H1 (cell line): ENCODE measurements at places on chromosomes 6 and 20.

GRCh38 chr6:24744911-24745310 lies 26.0 kb upstream of the C6orf62 start:
- no peak for DNase-seq

- peak; percentile 47 for DNase-seq
These were observed 36.0 kb upstream of the FOXA2 start for GRCh38 chr20:22620342-22620741.

DNA sequence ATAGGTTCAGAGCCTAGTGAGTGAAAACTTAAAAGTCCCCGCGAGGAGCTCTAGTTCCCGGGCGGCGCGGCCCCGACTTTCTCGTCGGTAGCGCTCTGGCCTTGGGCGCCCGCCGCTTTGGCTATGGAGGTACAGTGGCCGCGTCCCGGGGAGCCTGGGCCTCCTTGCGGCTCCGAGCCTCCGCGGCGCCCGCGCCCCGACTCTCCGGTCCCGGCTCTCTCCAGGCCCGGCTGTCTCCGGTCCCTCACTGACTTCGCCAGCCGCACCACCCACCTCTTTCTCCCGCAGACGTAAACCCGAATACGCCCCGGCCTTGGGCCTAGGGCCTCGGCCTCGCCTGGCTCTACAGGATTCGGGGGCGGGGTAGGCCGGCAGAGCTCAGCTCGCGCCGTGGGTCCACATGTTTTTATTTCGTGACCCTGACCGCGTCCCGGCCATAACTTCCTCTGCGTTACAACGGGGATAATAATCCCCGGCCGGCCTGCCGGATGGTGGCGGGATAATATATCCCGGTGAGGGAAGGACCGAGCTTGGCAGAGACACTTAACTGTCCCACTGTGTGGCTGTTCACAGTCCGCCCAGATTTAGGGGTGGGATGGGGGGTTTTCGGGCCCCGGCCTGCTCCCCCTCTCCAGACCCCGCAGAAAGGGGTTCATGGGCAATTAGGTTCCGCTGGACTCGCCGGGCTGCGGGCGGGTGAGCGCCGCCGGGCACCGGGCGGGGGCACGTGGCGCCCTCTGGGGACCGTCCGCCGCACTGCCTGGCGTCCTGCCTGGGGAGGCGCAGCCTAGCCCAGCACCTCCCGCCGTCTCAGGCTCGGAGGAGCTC lies 10.0 kb upstream of the TBX18 start:
- no peak for DNase-seq

DNA sequence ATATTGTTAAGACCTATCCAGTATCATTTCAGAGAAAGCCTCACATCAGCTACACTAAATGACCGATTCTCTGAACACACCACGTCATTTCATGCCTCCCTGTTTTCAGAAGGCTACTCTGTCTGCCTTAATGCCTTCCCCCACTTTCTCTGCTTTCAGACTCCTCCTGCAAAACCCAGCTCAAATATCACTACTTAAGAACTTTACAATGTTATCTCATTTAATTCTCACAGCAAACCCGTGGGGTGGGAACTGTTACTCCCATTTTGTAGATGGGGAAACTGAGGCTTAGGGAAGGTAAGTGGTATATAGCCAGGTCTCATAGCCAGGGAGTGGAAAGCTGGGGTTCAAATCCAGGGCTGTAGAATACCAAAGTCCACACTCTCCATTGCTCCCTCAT lies 2.8 kb downstream of the CYP24A1 start:
- DNase-seq = no peak

DNA sequence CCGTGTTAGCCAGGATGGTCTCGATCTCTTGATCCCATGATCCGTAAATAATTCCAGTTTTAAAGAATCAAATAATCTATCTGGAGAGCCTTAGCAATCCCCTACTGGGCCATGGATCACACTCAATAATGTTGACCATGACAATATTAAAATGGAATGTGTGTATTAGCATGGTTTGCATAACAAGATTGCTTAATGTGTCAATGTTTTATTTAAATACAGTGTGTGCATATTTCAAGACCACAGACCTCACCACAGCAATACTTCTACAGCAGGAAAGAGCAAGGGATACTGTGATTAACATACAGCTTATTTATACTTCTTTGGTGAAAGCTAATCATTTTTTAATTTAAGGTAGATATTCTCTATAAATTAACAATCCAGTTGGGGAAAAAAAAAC lies 470.4 kb downstream of the TFAP2B start:
- no peak for DNase-seq

- DNase-seq = no peak
These were observed 91.8 kb downstream of the TRMT11 start for GRCh38 chr6:126077810-126078776.

GRCh38 chr6:22764496-22764895 lies 195.1 kb downstream of the HDGFL1 start:
- DNase-seq = no peak

- DNase-seq = no peak
These were observed 77.9 kb downstream of the TNFAIP3 start for GRCh38 chr6:137944793-137945498.

- DNase-seq = no peak
These were observed 60.5 kb upstream of the EXOC2 start for GRCh38 chr6:753486-753885.

- no peak for DNase-seq
These were observed 70.3 kb downstream of the SCML4 start for GRCh38 chr6:107753778-107754177.

DNA sequence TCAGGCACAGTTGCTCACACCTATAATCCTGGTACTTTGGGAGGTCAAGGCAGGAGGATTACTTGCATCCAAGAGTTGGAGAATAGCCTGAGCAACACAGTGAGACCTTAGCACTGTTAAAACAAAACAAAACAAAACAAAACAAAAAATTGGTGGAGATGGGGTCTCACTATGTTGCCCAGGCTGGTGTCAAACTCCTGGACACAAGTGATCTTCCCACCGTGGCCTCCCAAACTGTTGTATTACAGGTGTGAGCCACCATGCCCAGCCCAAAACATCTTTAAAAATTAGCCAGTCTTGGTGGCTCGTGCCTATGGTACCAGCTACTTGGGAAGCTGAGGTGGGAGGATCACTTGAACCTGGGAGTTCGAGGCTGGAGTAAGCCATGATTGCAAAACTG lies 120.2 kb downstream of the GMDS start:
- no peak for DNase-seq

DNA sequence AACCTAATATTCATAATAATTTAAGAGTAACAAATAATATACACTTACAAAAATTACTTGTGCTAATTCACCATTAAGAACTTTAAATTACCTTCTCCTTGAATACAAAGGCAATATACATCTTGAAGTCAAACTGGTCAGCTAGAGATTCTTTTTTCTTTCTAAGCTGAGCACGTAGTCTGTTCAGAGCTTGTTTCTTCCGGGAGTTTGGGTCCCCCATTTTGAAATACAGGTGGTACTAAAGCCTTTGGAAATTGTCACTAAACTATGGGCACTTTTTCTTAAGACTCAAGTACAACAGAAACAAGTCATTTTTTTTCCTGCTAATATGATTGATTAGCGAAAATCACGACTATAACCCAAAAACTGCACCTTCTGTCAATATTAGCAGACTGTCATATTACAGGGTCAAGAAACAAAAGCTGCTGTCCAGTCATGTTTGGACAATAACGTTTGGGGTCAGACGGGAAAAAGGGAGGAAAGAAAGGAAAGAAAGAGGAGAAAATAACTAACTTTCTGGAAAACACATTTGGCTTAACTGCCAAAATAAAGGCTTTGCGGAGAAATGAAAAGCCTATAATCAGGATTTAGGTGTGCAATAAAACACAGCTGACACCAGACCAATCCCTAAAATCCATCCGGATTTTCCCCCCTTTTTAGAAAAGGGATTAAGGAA lies 367 bp downstream of the C6orf62 start:
- no peak for DNase-seq

GRCh38 chr20:20582734-20583133 lies 129.7 kb downstream of the RALGAPA2 start:
- DNase-seq = no peak

DNA sequence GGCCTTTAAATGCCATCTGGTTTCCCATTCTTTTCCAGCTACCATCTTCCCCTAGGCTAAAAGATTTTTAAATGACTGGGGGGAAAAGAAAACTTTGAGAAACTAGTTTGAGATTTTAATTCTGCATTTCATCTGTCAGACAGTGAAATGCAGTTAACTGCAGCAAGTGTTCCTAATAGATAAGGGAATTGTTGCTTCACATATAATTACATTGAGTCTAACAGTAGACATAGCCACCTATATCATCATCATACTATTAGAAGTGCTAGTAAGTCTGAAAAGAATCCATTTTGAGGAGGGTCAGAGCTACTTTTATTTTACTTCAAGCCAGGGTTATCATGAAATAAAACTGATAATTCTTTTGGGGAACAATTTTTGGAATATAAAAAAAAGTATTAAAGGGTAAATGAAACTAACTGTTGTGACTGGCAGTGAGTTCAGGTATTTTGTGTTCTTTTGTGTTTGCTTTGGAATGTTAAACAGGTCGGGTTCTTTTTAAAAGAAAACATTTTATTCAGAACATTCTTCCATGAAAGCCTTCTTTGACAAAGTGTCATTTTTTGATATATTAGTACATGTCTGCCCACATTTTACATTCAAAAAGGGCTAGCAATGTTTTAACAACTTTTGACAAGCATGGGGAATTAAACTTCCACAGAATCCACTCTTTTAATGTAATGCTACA lies 170.1 kb downstream of the HS3ST5 start:
- DNase-seq = no peak

GRCh38 chr6:119957195-119957594 lies 607.6 kb upstream of the MAN1A1 start:
- DNase-seq = no peak

DNA sequence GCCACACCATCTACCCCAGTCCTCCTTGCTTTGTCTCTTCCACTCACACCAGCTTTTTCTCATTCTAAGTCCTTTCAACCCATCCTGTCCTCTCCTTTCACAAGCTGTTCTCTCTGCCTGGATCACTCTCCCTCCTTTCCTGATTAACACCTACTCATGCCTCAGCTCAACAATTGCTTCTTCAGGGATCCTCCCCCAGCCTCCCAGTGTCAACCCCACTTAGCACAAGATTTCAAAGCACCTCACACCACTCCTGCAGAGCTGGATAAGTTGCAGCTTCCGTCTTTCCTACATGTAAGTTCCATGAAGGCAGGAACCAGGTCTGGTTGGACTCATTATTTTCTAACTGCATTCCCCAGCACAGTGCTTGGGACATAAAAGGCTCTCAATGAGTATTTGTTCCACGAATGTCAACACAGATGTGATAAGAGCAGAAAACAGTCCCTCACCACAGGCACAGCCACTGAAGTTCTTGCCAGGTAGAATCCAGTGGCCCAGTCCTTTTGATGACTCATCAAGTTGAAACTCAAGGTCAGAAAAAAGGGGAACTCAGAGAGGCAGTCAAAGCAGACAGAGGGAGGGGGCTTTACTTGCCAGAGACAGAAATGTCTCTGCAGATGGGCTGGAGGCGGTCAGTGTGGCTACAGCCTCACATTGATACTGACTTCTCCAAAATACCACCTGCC lies 193.4 kb upstream of the PRDM1 start:
- DNase-seq = no peak

DNA sequence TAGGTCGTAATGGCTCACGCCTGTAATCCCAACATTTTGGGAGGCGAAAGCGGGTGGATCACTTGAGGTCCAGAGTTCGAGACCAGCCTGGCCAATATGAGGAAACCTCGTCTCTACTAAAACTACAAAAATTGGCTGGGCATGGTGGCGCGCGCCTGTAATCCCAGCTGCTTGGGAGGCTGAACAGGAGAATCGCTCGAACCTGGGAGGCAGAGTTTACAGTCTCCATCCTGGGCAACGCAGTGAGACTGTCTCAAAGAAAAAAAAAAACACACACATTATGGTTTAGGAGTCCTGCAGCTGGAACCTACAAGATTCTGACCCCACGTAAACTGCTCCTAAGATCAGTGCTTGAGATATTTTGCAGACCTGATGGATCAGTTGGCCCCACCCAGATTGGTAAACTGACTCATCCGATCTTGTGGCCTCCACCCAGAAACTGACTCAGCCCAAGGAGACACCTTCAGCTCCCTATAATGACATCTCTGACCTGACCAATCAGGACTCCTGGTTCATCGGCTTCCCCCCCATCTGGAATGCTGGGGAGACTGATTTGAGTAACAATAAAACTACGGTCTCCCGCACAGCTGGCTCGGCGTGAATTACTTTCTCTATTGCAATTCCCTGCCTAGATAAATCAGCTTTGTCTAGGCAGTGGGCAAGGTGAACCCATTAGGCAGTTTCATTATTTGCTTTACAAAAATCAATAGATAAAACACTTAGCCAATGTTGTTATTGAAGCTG lies 96.2 kb upstream of the BTN3A2 start:
- peak; percentile 73 for DNase-seq

DNA sequence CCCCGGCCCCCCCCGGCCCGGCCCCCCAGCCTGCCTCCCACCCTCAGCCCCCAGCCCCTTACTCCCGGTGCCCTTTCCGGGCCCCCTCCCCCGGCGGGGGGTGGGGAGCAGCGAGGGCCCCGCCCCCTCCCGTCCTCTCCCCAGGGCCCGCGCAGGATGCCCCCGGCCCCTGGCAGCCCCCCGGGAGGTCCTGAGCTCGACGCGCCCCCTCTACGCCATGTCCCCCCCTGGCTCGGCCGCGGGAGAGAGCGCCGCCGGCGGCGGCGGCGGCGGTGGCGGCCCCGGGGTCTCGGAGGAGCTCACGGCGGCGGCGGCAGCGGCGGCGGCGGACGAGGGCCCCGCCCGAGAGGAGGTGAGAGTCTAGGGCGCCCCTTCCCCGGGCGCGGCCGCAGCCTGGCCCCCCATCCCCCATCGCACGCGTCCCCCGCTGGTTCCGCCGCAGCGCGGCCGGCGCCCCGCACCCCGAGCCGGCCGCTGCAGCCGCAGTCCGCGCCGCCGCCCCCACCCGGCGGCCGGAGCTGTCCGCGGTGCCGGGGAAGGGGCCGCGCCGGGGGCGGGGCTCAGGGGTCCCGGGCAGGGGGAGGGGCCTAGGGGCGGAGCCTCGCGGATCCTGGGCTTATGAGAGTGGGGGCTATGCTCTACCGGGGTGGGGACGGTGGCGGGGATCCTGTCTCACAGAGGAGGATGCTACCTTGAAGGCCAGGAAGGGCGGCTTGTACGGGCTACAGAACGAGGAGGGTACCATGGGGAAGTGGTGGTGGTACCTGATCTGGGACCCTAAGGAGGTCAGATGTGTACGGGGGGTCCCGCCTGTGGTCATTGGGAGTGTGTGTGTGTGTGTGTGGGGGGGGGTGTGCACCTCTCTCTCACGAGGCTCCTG lies 516 bp downstream of the TMEM151B start:
- DNase-seq = no peak

- DNase-seq = no peak
These were observed 506.6 kb upstream of the MAN1A1 start for GRCh38 chr6:119856136-119856535.

DNA sequence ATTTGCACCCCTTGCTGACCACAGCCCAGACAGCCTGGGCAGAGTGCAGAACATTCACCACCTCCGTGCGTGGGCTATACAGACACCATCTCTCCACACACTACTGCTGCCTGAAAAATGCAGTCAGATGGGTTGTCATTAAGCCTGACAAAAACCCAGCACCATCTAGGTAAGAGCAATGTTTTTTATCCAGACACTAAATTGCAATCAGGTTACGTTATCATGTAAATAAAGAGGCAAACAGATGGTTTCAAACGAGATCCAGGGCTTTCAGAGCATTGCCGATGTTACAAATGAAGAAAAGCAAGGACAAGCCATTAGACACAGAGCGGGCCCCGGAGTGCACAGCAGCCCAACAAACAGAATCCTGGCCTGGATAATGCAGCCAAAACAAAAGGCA lies 269.6 kb downstream of the PKHD1 start:
- DNase-seq = no peak

- peak; percentile 90 for DNase-seq
These were observed 46.1 kb downstream of the LYRM4 start for GRCh38 chr6:5214570-5215052.

GRCh38 chr6:31659649-31660380 lies 763 bp downstream of the C6orf47 start:
- no peak for DNase-seq
